Osteocyte (in vitro differentiated cells): ENCODE measurements at places on chromosomes 3 and 15. TPM values are rescaled to one million over a fixed set of nuclear protein-coding genes. Genes with fewer than 3 reads are reported as not detected.

Gene ARHGAP31
- 49.7 and 51.0 TPM in 2 replicates for total RNA-seq

Gene ILDR1
- not detected in 2 replicates for total RNA-seq

Gene ATP13A3
- total RNA-seq = 59.7 and 63.1 TPM in 2 replicates

Gene ZNF592
- total RNA-seq = 30.1 and 31.0 TPM in 2 replicates

Gene IGF2BP2
- 96.7 and 101 TPM in 2 replicates for total RNA-seq

Gene STAC
- total RNA-seq = not detected in 2 replicates

Gene FES
- total RNA-seq = 2.2 and 2.5 TPM in 2 replicates

Gene GOLGA6B
- total RNA-seq = not detected in 2 replicates

Gene DCUN1D1
- total RNA-seq = 52.4 and 56.5 TPM in 2 replicates

Gene ROPN1
- total RNA-seq = not detected in 2 replicates

Gene GOLGA6D
- total RNA-seq = not detected in 2 replicates

Gene PDZRN3
- 34.1 and 35.1 TPM in 2 replicates for total RNA-seq

DNA sequence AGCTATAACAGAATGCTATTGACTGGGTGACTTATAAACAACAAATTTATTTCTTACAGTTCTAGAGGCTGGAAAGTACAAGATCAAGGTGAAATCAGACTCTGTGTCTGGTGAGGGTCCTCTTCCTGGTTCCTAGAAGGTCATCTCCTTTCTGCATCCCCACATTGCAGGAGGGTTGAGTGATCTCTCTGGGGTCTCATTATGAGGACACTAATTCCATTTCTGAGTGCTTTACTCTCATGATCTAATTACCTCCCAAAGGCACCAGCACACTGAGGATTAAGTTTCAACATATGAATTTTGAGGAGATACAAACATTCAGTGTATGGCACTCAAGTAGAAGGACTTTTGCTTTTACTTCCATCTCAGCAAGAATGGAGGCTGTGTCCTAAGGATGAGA lies 534.1 kb upstream of the KCNMB2 start:
- H3K36me3 ChIP-seq = peaks cover 4% of the 10 kb centered on the region
- H3K4me1 ChIP-seq = peaks cover 12% of the 10 kb centered on the region
- H3K4me3 ChIP-seq = no peak overlapping the region
- no peak for DNase-seq
- no peaks in the 10 kb centered on the region for H3K27me3 ChIP-seq

GRCh38 chr3:10286596-10287295 lies 6.0 kb downstream of the GHRL start:
- H3K4me3 ChIP-seq = no peak overlapping the region
- DNase-seq = no peak
- peaks cover 7% of the 10 kb centered on the region for H3K36me3 ChIP-seq
- peak overlapping the region; percentile 46 for H3K27ac ChIP-seq
- H3K27me3 ChIP-seq = no peaks in the 10 kb centered on the region
- H3K4me1 ChIP-seq = peaks cover 19% of the 10 kb centered on the region

GRCh38 chr3:58463181-58463941 lies 28.5 kb upstream of the KCTD6 start:
- no peaks in the 10 kb centered on the region for H3K27me3 ChIP-seq
- peaks cover 21% of the 10 kb centered on the region for H3K4me1 ChIP-seq
- no peak overlapping the region for H3K27ac ChIP-seq

- H3K4me3 ChIP-seq = peak overlapping the region; percentile 80
- no peaks in the 10 kb centered on the region for H3K36me3 ChIP-seq
- H3K4me1 ChIP-seq = peaks cover 11% of the 10 kb centered on the region
- H3K27ac ChIP-seq = peak overlapping the region; percentile 86
- DNase-seq = no peak
Observed at GRCh38 chr15:41585127-41586047, 26.4 kb downstream of the TYRO3 start.

- no peaks in the 10 kb centered on the region for H3K27me3 ChIP-seq
- no peak for DNase-seq
- H3K36me3 ChIP-seq = no peaks in the 10 kb centered on the region
- H3K4me3 ChIP-seq = no peak overlapping the region
Observed at GRCh38 chr3:126961191-126961790, 21.6 kb upstream of the PLXNA1 start.

DNA sequence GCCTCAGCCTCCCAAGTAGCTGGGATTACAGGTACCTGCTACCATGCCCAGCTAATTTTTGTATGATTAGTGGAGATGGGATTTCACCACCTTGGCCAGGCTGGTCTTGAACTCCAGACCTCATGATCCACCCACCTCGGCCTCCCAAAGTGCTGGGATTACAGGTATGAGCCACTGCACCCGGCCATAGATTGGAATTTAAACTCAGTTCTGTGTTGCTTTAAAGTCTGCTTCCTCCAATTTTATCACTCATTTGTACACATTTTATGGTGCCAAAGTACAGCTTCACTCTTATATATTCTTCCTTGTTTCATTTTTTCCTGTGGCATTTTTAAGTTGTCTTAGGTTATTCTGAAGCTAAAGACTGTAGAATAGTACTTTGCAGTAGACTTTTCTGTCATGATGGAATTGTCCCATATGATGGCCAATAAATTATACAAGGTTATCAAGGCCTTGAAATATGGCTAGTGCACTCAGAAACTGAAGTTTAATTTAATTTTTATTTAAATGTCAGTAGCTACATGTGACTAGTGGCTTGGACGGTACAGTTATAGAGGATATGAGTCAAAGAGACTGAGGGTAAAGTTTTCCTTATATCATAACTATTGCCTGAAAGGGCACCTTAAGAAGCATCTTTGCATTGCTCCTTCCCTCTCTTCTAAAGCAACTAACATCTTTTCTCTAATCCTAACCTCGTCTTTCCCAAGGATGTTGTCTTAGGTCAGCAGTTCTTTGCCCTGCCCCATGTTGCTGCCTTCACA lies 28.1 kb downstream of the ATP11B start:
- H3K4me1 ChIP-seq = peaks cover 14% of the 10 kb centered on the region
- H3K36me3 ChIP-seq = peaks cover 20% of the 10 kb centered on the region
- no peak overlapping the region for H3K4me3 ChIP-seq
- H3K27ac ChIP-seq = no peak overlapping the region
- DNase-seq = no peak

- no peaks in the 10 kb centered on the region for H3K36me3 ChIP-seq
- H3K4me3 ChIP-seq = no peak overlapping the region
- H3K4me1 ChIP-seq = peaks cover 36% of the 10 kb centered on the region
- no peak for DNase-seq
- H3K27ac ChIP-seq = peak overlapping the region; percentile 25
- no peaks in the 10 kb centered on the region for H3K27me3 ChIP-seq
Observed at GRCh38 chr15:36601497-36601932, 22.1 kb downstream of the CDIN1 start.

DNA sequence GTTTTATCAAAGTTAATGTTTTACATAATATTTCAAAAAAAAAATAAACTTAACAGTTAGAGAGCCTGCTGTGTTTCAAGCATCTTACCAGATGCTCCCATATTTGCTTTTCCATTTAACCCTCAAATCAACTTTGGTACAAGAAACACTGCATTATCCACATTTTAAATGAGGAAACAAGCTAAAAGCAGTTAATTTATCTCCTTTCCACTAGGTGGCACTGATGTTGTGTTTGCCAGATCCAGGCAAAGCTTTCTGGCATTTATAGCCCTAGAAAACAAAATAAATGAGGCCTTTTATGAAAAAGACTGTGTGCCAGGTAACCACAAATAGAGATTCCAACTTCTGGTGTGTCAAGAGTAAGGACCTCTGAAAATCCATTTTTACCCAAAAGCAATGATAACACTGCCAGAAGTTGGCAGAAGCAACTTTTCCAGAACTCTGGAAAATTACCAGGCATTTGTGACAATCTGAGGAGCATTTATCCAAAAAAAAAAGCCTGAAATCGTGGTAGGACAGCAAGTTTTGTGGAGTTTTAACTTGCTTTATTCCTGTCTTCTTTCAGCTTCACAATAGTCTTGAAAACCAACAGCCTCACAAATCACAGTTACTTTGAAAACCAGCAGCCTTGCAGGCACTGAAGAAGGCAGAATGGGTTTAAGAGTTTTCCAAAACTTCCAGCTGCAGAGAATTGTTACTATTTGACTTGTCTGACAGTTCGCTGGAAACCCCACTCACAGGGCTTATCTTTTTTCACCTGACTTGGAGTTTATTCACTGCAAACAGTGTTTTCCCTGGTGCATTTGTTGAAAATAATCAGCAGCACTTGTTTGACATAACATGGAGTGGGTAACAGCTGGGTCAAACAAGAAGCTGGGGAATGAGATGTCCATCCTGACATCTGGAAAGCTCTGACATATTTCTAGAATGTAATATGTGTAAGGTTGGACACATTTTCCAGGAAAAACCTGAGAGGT lies 9.2 kb downstream of the FAM162A start:
- peaks cover 4% of the 10 kb centered on the region for H3K4me1 ChIP-seq
- H3K4me3 ChIP-seq = no peak overlapping the region
- no peak for DNase-seq
- H3K27me3 ChIP-seq = no peaks in the 10 kb centered on the region

- no peak overlapping the region for H3K27ac ChIP-seq
- peaks cover 3% of the 10 kb centered on the region for H3K4me1 ChIP-seq
Observed at GRCh38 chr15:76258460-76258859, 52.8 kb downstream of the ETFA start.

GRCh38 chr3:188154809-188155574 lies 1.0 kb downstream of the LPP start:
- peak overlapping the region; percentile 86 for H3K27ac ChIP-seq
- H3K4me3 ChIP-seq = peak overlapping the region; percentile 99
- H3K4me1 ChIP-seq = peaks cover 61% of the 10 kb centered on the region
- no peak for DNase-seq
- H3K27me3 ChIP-seq = no peaks in the 10 kb centered on the region
- peaks cover 2% of the 10 kb centered on the region for H3K36me3 ChIP-seq

- H3K27ac ChIP-seq = no peak overlapping the region
- no peaks in the 10 kb centered on the region for H3K27me3 ChIP-seq
Observed at GRCh38 chr15:64004587-64004986, 41.7 kb downstream of the DAPK2 start.

DNA sequence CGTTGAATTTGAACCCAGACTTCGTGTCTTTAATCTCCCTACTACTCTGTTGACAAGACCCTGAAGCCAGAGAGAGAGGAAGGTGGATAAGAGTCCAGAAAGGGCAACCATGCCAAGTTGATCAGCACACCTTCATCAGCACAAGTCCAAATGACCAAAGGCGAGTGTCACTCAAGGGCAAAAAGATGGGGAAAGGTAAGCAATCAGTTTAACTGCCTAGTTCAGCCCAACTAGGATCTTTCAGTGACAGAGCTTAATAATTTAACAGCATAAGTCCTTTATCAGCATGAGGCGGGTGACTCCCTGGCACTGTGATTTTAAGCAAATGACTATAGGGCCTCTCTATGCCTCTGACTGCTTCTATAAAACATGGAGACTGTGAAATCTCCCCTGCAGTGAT lies 6.2 kb downstream of the SUCLG2 start:
- H3K27me3 ChIP-seq = no peaks in the 10 kb centered on the region
- H3K4me1 ChIP-seq = peaks cover 38% of the 10 kb centered on the region
- H3K36me3 ChIP-seq = peaks cover 6% of the 10 kb centered on the region
- H3K27ac ChIP-seq = peak overlapping the region; percentile 87
- no peak for DNase-seq

DNA sequence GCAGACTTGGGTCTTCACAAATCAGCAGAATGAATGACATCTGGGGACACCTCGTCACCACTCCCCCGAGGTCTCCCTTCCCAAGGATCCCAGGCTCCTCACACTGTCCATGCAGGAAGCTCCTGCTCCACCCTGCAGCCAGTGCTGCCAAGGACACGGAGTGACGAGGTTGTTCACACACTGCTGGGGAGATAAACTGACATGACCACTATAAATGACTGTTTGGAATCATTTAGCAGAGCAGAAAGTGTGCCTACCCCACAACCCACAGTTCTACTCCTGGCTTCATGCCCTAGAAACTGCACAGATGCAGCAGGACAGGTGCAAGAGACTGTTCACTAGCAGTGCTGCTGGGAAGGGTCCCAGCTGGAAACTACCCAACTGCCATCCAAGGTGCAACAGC lies 19.7 kb upstream of the PRSS50 start:
- no peak overlapping the region for H3K27ac ChIP-seq
- DNase-seq = peak; percentile 63
- peaks cover 44% of the 10 kb centered on the region for H3K27me3 ChIP-seq

- H3K27me3 ChIP-seq = no peaks in the 10 kb centered on the region
- H3K27ac ChIP-seq = no peak overlapping the region
- no peaks in the 10 kb centered on the region for H3K4me1 ChIP-seq
- no peak for DNase-seq
Observed at GRCh38 chr15:55457401-55458022, 49.2 kb downstream of the PIERCE2 start.

DNA sequence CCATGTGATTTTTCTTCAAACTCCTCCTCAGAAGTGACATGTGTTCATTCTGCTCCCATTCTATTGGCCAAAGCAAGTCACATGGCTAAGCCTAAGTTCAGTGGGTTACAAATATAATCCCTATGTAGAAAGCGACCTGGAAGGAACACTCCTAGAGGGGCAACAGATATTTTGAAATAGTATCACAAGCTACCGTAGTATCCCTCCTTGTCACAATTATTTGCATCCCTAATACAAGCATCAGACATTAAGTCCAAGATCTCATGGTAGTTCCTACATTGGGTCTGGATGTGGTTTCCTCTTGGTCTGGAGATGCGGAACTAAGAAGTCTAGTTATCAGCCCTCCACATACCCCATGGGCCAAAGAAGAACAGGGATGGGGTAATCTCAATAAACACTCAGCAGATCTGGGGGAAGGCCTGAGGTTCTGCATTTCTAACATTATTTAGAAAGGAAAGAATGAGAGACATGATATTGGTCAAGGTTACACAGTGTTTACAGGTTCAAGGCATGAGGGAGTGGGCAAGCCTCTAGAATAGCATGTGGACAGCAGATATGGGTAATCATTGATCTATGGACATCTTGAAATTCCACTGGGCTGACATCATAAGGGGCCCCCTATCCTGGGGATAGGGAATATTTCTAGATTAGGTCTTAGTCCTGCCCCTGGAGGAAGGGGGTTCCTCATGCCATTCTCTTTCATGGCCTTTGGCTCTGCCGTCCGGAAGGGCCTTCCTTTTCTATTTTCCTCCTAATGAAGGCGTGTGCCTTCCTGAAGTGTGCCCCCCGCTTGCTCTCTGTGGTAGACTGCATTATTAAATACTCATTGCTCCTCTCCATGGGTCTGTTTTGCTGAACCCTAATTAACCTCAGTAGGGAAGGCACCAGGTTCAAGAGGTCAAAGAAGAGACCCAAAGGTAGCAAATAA lies 17.8 kb upstream of the ABHD2 start:
- peaks cover 3% of the 10 kb centered on the region for H3K36me3 ChIP-seq
- H3K27ac ChIP-seq = no peak overlapping the region
- H3K27me3 ChIP-seq = peaks cover 3% of the 10 kb centered on the region
- H3K4me1 ChIP-seq = no peaks in the 10 kb centered on the region

DNA sequence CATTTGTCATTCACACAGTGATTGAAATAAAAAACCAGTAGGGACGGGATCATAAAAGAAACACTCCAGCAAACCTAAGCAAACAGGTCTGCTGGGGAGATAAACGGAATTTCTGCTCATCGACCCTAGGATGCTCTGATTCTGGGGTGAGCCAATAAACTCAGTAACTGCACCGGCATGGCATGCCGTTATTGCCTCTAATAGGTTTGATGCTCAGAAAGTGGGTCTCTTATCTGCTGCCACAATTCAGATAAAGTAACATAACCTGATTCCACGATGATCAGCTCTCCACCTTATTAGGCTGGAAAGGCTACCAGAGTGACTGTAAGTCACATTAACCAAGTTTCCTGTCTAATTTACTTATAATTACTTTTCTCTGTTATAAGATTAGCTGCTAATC lies 19.6 kb downstream of the DCLK3 start:
- H3K4me1 ChIP-seq = no peaks in the 10 kb centered on the region
- DNase-seq = no peak
- H3K4me3 ChIP-seq = no peak overlapping the region

- H3K27me3 ChIP-seq = peaks cover 5% of the 10 kb centered on the region
- no peaks in the 10 kb centered on the region for H3K36me3 ChIP-seq
- H3K27ac ChIP-seq = no peak overlapping the region
- no peak overlapping the region for H3K4me3 ChIP-seq
- H3K4me1 ChIP-seq = no peaks in the 10 kb centered on the region
Observed at GRCh38 chr3:67790043-67790442, 135.6 kb upstream of the SUCLG2 start.
